ENCODE measurements at places on chromosomes 3 and 15.

- peak; percentile 26 for DNase-seq
Observed at GRCh38 chr3:43759297-43759782, 68.6 kb downstream of the ABHD5 start.

DNA sequence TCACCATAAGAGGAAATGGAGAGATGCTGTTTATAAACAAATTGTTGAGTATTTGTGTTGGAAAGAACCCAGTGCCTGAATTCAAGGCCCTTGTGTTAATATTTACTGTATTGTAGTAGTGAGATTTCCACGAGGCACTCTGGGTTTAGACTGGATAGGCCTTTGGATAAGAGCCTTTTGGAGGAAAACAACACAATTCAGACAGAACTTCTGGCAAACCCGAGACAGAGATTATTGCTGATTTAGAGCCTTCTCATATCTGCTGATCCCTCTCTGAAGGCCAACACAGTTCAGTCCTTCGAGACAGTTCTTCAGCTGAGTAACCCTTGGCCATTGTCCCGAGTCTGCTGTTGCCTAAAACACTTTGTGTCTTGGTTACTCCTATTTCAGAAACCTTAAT lies 55.7 kb downstream of the LMCD1 start:
- no peak for DNase-seq

DNA sequence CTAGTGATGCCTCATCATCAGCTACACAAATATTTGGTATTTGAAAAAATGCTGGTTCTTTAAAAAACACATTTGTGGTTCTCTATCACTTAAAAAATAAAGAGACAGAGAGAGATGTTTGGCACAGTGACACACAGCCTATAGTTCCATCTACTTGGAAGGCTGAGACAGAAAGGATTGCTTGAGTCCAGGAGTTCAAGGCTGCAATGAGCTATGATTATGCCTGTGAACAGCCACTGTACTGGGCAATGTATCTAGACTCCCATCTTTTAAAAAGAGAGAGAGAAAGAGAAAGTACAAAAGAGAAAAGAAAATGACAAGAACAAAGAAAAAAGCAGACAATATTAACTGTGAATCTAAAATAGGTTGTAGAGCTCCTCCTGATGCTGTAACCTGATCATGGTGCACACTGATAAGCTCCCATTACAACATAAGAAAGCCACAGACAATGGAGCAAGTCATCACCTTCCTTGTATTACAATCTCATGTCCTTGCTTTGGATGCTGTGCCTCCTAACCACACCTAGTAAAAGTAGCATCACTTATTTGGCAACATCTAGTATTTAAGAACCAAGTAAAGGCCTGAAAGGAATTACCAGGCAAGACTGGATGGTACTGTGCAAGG lies 31.7 kb upstream of the MAP4 start:
- no peak for DNase-seq

DNA sequence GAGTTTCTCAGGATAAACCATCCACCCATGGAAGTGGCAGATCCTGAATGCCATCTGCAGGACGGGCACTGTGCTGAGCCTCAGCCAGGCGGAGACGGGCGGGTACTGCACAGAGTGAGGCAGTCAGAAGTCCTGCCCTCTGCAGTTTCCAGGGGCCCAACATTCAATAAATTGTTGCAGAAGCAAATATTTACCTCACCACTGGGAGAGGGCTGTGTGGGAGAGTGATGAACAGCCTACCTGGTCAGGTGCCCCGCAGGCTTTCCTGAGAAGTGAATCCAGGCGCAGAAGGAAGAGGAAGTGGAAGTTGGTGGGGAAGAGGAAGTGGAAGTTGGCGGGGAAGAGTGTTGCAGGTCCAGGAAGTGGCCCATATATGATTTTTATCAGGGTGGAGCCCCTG lies 100.8 kb downstream of the SLCO3A1 start:
- no peak for DNase-seq

DNA sequence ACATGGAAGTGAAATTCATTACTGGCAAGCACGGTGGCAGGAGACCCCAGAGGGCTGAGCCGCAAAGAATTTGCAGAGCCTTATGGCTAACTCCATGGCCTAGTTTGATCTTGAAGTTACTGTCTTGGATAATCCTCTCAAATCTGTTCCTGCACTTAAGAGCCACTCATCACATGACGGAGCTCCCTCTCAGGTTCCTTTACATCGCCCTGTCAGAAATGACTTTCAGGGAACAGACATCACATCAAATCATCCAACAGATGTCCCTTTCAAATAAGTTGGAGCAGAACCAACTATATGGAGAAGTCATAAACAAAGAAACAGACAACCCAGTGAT lies 328.8 kb upstream of the THBS1 start:
- DNase-seq = no peak

- peak; percentile 24 for DNase-seq
Observed at GRCh38 chr3:185225523-185225922, 28.3 kb downstream of the EHHADH start.

- no peak for DNase-seq
Observed at GRCh38 chr3:108448593-108448992, 61.8 kb downstream of the MYH15 start.

DNA sequence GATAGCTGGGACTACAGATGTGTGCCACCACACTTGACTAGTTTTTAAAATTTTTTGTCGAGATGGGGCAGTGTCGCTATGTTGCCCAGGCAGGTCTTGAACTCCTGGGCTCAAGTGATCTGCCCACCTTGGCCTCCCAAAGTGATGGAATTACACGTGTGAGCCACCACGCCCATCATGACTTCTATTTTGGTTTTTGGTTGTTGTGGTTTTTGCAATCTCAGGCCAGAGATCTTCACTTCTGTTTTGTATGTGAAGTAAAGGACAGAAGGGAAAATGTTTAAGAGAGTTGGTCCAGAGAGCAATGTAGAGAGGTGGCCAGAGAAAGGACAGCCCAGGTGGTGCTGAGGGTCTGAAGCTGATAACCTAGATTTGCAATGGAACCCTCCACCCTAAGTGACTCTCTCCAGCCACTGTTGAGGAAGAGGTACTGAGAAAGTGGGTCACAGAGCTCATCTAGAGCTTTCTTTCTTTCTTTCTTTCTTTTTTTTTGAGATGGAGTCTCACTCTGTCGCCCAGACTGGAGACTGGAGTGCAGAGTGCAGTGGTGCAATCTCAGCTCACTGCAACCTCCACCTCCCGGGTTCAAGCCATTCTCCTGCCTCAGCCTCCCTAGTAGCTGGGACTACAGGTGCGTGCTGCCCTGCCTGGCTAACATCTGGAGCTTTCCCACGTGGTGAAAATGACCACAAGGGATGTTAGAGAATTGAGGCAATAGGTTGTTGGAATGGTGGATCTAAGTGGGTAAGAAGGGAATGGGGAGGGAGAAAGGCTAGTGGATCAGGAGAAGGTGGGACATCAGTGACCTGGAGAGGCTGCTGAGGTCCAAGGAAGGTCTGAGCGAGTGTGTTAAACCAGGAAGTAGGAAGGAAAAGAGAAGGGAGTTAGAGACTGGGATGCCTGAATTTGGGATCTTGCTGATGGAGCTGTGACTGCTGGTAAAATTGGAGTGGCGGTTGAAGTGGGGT lies 22.4 kb upstream of the SEMA4B start:
- DNase-seq = no peak

- DNase-seq = peak; percentile 49
Observed at GRCh38 chr15:71051539-71051938, 63.7 kb upstream of the THSD4 start.

GRCh38 chr3:127744875-127745274 lies 72.1 kb downstream of the ABTB1 start:
- DNase-seq = no peak

DNA sequence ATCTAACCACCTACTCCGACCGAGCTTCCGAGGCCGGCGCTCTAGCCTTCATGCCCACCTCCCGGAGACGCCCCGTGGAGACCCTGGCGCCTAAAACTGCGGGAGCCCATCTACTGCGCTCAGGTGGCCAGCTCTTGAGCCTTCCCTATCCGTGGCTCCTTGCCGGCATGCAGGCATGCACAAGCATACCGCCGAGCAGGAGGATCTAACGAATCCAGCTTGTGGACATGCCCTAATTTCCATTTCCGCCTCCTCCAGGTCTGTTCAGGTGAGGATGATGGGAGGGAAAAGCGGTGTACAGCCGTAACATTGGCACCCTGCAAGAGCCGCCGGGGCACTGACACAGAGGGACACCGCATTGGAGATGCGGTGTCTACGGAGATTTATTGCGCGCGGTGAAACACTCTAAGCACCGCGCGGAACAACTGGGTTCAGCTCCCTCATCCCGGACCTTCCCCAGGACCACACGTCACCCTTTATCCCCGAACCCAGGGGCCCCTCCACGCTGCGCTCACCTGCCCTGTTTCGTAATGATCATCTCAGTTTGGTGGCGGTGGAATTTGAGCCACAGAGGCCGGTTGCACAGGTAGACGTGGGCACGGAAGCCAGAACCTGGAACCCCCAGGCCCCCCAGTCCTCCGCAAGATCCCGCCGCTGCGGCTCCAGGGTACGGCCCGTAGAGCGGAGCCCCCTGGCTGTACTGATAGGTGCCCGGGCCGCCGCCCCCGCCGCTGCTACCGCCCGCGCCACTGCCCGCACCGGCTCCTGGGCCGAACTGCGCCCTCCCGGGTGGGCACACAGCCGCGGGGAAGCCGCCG lies 1.0 kb downstream of the EOMES start:
- DNase-seq = no peak

DNA sequence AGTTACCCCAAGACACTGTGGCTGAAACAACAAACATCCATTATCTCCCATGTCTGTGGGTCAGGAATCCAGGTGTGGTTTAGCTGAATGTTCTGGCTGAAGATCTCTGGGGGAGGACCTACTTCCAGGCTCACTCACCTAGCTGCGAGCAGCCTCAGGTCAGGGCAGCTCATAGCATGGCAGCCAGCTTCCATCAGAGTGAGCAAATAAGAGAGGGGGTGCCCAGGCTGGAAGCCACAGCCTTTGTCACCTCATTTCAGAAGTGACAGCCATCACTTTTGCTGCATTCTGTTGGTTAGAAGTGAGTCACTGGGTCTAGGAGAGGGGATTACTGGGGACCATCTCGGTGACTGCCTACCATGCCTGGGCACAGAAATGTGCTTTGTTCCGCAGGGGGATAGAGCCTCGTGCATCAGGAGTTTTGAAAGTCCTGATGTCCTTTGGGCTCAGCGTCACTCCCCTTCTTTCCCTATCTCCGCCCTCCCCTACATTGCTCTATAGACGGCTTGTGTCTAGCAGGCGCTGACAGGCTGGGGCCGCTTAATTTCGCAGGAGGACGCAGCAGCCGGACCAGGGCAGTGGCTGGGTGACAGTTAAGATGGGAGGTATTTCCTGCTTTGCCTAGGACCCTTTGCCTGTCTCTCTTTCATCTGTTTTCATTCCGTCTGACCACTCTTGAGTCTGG lies 25.4 kb downstream of the TGM4 start:
- DNase-seq = no peak

DNA sequence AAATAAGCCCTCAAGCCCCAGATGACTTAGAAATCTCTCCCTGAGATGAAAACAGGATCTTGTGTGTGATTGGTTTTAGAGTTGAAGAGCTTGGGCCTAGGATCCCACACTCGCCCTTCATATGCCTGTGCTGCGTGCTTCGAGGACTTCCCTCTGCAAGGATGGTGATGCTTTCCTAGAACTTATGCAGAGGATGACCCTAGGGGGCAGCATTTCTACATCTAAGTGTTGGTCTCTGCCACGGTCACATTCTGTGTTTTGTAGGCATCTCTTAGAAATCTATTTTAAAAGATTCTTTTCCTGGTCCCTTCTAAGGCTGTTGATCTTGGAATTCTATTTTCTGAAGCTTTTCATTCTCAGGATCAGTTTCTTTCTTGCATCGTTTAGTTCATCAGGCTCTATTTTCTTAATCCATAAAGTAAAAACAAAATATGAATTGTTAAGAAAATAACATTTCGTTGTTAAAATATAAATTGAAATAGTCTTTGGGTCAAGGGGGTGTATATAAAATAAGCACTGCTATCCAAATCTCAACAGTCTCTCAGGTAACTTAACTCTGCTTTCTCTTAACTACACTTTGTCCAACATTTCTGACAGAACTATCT lies 45.7 kb downstream of the WDR76 start:
- DNase-seq = peak; percentile 76

GRCh38 chr3:192170031-192170430 lies 557.3 kb downstream of the FGF12 start:
- DNase-seq = no peak

DNA sequence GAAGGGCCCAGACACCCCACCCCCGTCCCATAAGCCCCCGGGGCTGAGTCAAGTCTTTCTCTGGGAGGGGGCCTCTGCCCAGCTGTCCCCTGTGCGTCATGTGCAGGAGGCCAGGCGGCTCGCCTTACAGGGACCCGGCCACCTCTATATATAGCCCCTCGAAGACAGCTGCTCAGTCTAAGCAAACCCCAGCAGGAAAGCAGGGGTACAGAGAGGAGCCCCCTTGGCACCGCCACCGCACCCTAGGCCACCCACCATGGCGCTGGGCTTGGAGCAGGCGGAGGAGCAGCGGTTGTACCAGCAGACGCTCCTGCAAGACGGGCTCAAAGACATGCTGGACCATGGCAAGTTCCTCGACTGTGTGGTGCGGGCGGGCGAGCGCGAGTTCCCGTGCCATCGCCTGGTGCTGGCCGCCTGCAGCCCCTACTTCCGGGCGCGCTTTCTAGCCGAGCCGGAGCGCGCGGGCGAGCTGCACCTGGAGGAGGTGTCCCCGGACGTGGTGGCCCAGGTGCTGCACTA lies at the start of gene KLHL40:
Gene KLHL40 (plus strand): TSS at position 175 of the 519 bp plus-strand sequence. CDS start 82 bp downstream, at position 257.
- no peak for DNase-seq

GRCh38 chr3:99997293-99997692 lies 117.0 kb downstream of the FILIP1L start:
- DNase-seq = no peak

DNA sequence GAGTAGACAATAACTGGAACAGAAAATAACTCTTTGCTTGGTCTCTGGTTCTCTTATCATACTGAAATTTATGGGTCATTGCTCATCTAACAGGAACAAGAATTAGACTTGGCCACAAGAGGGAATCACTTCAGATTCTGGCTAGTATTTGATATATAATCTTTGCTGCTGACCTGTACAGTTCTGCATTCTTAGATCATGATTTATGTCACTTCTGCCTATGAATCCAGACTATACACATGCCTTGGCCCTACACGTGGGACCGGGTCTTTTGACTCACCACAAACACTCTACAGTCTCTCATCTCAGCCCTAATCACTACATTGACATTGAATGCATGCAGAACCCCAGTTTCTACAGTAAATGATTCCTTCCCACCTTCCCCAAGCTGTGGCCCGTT lies 162.5 kb upstream of the SOX2 start:
- DNase-seq = no peak

GRCh38 chr3:119899192-119899511 lies 117.3 kb downstream of the NR1I2 start:
- DNase-seq = no peak

GRCh38 chr3:29721789-29722188 lies 440.9 kb downstream of the RBMS3 start:
- DNase-seq = no peak

DNA sequence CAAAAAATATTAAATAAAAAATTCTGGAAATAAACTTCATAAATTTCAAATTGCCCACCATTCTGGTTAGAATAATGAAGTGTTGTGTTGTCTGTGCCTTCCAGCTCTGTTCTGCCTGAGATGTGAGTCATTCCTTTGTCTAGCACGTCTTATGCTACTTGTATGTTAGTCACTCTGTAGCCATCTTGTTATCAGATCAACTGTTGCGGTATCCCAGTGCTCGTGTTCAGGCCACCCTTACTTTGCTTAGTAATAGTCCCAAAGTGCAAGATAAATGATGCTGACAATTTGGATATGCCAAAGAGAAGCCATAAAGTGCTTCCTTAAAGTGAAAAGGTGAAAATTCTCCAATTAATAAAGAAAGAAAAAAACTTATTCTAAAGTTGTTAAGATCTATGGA lies 527.5 kb downstream of the NAALADL2 start:
- peak; percentile 36 for DNase-seq
